ENCODE measurements at places on chromosomes 1 and 21.

- no peak for DNase-seq
- H3K36me3 ChIP-seq: no peaks in the 10 kb centered on the region
- no peak overlapping the region for H3K4me3 ChIP-seq
- no peaks in the 10 kb centered on the region for H3K27me3 ChIP-seq
- no peaks in the 10 kb centered on the region for H3K4me1 ChIP-seq
Measured at GRCh38 chr1:79501153-79501552, 494.6 kb upstream of the ADGRL4 start.

DNA sequence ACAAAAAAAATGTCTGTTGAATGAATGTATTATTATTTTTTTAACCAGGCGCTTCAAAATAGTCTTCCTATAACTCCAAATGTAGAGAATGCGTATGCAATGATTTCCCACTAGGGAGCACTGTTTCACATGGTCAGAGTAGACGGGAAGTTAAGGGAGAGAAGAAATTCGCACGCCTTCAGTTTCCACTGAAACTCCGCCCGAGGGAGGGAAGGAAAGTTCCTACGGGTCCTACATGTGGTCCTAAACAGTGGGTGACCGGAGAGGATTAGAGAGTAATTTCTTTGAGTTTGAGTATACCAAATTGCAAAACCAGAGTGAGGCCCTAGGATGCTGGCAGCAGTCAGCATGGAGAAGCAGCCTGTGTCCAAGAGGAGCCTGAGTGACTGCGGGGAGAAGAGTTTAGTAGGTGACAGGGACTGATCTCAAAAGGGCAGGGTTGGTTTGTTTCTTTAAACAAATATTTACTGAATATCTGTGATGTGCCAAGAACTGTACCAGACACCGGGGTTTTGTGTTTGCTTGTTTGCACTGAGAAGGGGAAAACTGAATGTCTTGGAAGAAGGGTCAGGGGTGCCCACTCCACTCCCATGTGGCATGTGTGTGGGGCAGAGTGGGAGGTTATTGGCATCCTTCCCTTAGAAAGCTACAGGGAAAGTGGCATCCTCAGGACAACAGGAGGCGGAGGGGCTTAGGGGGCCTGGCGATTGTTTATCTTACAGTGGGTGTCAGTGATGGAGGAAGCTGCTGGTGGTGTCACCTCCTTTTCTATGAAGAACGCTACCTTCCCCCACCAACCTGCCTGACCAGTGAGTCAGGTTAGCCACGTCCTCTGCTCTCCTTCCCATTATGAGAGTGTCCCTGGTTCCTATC lies 22.8 kb downstream of the RNU5D-1 start:
- no peaks in the 10 kb centered on the region for H3K36me3 ChIP-seq
- peak; percentile 41 for DNase-seq
- H3K4me1 ChIP-seq: peaks cover 18% of the 10 kb centered on the region
- peak overlapping the region; percentile 86 for H3K27ac ChIP-seq

DNA sequence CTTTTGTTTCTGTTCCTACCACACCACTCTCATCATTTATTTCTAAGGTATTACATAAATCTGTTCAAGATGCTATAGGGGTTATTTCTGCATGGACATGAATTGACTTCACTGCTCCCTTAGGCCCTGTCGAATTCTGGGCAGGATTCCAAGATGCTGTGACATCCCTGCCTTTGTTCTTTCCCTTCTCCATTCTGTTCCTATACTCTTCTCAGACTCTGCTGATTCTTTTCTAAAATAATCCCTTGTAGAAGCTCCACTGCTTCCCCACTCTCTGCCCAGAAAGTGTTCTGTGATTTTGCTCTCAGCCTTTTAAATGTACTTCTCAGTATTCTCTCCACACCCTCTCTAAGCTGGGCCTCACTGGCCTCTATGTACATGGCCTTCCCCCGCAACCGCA lies 99.2 kb downstream of the PHTF1 start:
- H3K4me3 ChIP-seq: no peak overlapping the region
- no peaks in the 10 kb centered on the region for H3K27me3 ChIP-seq
- H3K27ac ChIP-seq: no peak overlapping the region
- H3K4me1 ChIP-seq: no peaks in the 10 kb centered on the region

GRCh38 chr21:22154579-22155274 lies 1156.5 kb downstream of the NCAM2 start:
- no peak overlapping the region for H3K4me3 ChIP-seq
- H3K36me3 ChIP-seq: no peaks in the 10 kb centered on the region
- no peaks in the 10 kb centered on the region for H3K4me1 ChIP-seq
- no peak overlapping the region for H3K27ac ChIP-seq
- DNase-seq: no peak

DNA sequence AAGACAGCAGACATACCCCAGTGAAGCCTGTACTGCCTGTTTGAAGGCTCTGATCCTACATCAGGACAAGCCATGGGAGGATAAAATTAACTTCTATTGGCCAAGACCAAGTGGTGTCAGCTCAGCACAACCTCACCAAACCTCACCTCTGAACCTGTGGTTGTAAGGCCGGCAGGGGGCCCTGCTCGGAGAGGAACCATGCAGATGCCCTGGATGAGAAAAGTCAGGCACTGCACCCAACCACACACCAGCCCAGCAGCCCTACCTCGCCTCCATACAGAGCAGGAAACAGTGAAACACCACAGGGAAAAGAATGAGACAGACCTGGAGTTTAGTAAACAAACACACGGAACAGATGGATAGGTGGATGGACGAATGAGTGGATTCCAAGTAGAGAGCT lies 70.0 kb upstream of the PAX7 start:
- no peaks in the 10 kb centered on the region for H3K36me3 ChIP-seq
- DNase-seq: no peak
- H3K4me3 ChIP-seq: no peak overlapping the region
- peaks cover 8% of the 10 kb centered on the region for H3K4me1 ChIP-seq

GRCh38 chr1:99173900-99174299 lies 90.4 kb upstream of the PLPPR4 start:
- H3K4me3 ChIP-seq: no peak overlapping the region
- H3K27ac ChIP-seq: no peak overlapping the region
- no peaks in the 10 kb centered on the region for H3K36me3 ChIP-seq
- peaks cover 5% of the 10 kb centered on the region for H3K27me3 ChIP-seq

DNA sequence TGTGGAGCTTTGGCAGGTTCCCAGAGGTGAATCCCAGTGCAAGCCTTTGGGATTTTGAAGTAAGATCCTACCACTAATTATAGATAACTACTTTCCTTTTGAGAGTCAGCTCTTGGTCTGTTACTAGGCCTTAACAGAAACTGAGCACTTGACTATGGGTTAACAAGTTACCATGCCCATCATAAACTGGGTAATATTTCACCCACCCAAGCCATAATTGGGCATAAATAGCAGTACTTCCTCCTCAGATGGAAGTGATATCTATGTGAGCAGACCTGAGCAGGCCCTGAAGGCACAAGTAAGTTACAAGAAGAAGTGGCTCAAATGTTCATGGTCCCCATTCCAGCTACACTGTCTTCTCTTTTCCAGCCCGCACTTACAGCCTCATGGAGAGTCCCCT lies 475.9 kb downstream of the LRRIQ3 start:
- H3K4me1 ChIP-seq: no peaks in the 10 kb centered on the region
- no peaks in the 10 kb centered on the region for H3K36me3 ChIP-seq
- H3K27ac ChIP-seq: no peak overlapping the region
- H3K4me3 ChIP-seq: no peak overlapping the region
- H3K27me3 ChIP-seq: no peaks in the 10 kb centered on the region

- H3K4me1 ChIP-seq: no peaks in the 10 kb centered on the region
- H3K27me3 ChIP-seq: peaks cover 3% of the 10 kb centered on the region
- DNase-seq: no peak
- no peak overlapping the region for H3K4me3 ChIP-seq
Measured at GRCh38 chr1:179393721-179394120, 27.9 kb downstream of the AXDND1 start.

DNA sequence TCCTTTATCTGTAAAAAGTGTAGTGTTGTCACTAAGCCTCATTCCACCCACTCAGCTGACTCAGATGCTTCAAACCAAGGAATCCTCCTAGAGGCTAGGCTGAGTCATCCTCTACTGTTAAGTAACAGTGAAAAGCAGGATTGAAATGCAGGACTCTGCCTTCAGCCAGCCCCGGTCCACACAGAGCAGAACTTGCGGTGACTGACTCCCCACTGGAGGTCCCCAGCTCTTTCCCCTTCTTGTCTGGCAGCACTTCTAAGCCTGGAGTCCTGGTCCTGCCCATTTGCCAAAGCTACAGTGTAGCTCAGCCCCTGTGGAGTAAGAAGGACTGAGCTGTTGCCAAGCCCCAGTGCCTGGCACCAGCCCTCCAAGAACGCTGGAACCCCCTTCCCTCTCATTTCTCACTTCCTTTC lies 1.7 kb downstream of the RAB7B start:
- H3K27me3 ChIP-seq: peaks cover 18% of the 10 kb centered on the region
- peak; percentile 43 for DNase-seq
- no peaks in the 10 kb centered on the region for H3K36me3 ChIP-seq
- peaks cover 42% of the 10 kb centered on the region for H3K4me1 ChIP-seq
- peak overlapping the region; percentile 75 for H3K27ac ChIP-seq
- no peak overlapping the region for H3K4me3 ChIP-seq

GRCh38 chr1:111664652-111665051 lies 45.1 kb downstream of the RAP1A start:
- peak overlapping the region; percentile 14 for H3K27ac ChIP-seq
- no peak for DNase-seq
- H3K4me1 ChIP-seq: peaks cover 56% of the 10 kb centered on the region
- no peak overlapping the region for H3K4me3 ChIP-seq

DNA sequence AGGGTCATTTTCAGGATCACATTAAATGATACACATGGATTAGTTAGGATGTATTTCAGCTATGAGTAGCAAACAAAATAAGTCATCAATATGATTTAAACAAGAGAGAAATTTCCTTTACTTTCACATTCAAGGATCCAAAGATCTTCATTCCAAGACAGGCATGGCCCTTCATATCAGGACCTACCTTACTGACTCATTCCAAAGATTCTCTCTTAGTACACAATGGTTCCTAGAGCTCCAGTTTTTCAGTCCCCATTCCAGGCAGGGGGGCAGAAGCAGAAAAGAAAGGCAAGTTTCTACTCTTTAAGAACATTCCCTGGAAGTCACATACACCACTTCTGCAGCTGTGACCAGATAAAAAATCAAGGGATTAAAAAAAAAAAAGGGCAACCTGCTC lies 23.7 kb downstream of the RGS2 start:
- H3K27ac ChIP-seq: no peak overlapping the region
- H3K4me3 ChIP-seq: no peak overlapping the region
- DNase-seq: no peak

GRCh38 chr21:25092441-25093011 lies 514.8 kb downstream of the MRPL39 start:
- no peaks in the 10 kb centered on the region for H3K36me3 ChIP-seq
- H3K4me1 ChIP-seq: no peaks in the 10 kb centered on the region
- H3K27ac ChIP-seq: no peak overlapping the region

DNA sequence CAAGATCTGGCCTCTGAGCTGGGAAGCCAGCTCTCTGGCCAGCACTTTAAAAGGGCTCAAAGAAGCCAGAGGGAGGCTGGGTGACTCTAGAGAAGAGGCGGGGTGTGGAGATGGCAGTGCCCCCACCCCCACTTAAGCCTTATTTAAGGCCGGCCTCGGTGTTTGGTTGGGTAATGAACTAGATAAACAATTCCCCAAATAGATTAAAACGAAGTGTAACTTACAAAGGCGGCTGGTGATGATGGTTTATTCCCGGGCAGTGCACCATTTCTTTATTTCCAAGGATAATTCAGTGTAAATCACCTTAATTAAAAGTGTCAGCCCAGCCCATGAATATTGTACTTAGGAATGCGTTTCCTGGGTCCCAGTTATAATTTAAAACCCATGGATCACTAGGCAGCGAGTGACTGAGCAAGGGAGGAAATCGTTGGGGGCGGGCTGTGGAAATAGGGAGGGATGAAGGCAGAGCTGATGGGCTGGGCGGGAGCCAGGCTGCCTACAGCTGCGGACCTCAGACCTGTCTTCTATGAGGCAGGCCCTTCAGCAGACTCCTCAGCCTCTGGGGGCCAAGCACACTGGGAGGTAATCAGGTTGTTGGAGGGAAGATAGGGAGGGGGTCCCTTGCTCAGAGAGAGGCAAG lies 54.9 kb downstream of the TMEM53 start:
- no peak for DNase-seq
- no peak overlapping the region for H3K4me3 ChIP-seq
- no peak overlapping the region for H3K27ac ChIP-seq
- H3K27me3 ChIP-seq: no peaks in the 10 kb centered on the region

DNA sequence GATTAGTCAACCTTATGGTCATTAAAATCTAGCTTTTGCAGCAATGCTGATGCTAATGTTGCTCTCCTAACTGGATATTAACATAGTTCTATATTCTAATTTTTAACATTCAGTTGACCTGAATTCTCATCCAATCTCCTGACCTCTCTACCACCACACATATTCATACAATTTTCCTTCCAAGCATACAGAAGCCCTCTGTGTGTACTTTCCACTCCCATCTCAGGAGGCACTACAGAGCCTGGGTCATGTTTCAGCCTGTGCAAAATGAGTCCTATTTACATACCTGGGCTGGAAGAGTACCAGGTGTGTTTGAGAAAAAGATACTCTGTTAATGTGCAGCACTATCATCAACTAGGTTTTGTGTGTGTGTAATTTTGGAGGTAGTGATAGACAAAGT lies 486.3 kb downstream of the NEGR1 start:
- no peaks in the 10 kb centered on the region for H3K4me1 ChIP-seq
- H3K27ac ChIP-seq: no peak overlapping the region
- DNase-seq: no peak
- no peaks in the 10 kb centered on the region for H3K27me3 ChIP-seq

DNA sequence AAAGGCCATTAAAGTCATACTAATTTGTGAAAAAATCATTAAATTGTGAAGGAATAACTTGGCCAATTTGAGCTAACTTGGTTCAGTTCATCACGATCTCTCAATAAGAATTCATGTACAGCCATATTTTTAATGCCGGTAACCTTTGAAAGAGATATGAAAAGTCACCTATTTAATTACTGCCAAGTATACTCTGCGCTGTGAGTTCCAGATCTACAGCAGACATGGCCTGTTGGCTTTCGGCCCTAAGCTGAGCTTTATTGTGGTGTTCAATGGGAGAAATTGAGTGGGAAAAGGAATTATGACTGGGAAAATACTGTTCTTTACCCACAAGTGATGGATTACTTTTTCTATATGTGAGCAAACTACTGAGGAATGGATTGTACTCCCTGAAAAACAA lies 159.9 kb upstream of the L1TD1 start:
- H3K36me3 ChIP-seq: no peaks in the 10 kb centered on the region
- H3K27me3 ChIP-seq: no peaks in the 10 kb centered on the region
- peaks cover 1% of the 10 kb centered on the region for H3K4me1 ChIP-seq
- no peak overlapping the region for H3K27ac ChIP-seq

- no peaks in the 10 kb centered on the region for H3K36me3 ChIP-seq
- no peak for DNase-seq
- H3K27me3 ChIP-seq: peaks cover 34% of the 10 kb centered on the region
- peaks cover 25% of the 10 kb centered on the region for H3K4me1 ChIP-seq
Measured at GRCh38 chr1:20078171-20078651, 8.2 kb downstream of the PLA2G5 start.

- H3K4me3 ChIP-seq: no peak overlapping the region
- H3K27me3 ChIP-seq: peaks cover 2% of the 10 kb centered on the region
- DNase-seq: no peak
- H3K36me3 ChIP-seq: no peaks in the 10 kb centered on the region
- no peak overlapping the region for H3K27ac ChIP-seq
Measured at GRCh38 chr21:36606983-36607325, 92.0 kb upstream of the SIM2 start.

GRCh38 chr1:151693057-151693651 lies 23.4 kb downstream of the CELF3 start:
- no peak overlapping the region for H3K4me3 ChIP-seq
- H3K27ac ChIP-seq: no peak overlapping the region
- no peak for DNase-seq
- peaks cover 1% of the 10 kb centered on the region for H3K4me1 ChIP-seq
- H3K36me3 ChIP-seq: peaks cover 15% of the 10 kb centered on the region

All from activated naive CD8-positive, alpha-beta T cell treated with anti-CD3 and anti-CD28 coated beads, Interleukin-2, amount 50 U/mL, for 24 hours (primary cell).